ENCODE measurements at places on chromosomes 1 and 21.

GRCh38 chr21:45259206-45259840, 28.4 kb downstream of the POFUT2 start:
- DNase-seq = no peak

- no peak for DNase-seq
These were observed 6.3 kb downstream of the PDZK1IP1 start for GRCh38 chr1:47183308-47184089.

- DNase-seq = peak; percentile 21
These were observed at the start of gene CAMSAP2 for GRCh38 chr1:200738327-200738948. TSS of gene CAMSAP2 (plus strand) at chr1:200738893. CDS start at chr1:200739828, 935 bp downstream.

- DNase-seq = no peak
These were observed 49.4 kb upstream of the BOLA1 start for GRCh38 chr1:149849947-149850360.

GRCh38 chr1:164801246-164801731, 242.3 kb downstream of the PBX1 start:
- no peak for DNase-seq

DNA sequence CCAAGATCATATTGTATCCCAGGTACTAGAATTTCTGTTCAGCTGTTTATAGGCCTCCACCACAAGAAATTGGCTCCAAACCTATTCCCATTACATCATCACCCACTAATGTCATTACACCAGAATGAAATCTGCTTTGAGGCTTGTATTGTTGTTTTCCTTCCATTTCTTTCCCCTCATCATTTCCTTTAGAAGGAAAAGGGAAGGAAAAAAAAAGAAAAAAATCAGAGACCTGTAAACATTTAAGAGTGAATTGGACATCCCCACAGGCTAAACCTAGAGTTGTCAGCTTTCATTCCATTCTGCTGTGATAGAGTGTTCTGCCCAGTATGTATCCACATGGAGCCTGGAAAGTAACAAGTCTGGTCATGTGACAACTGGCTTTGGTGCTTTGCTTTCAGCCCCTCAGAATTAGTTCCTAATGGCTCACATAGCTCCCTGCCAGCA, 44.6 kb downstream of the NFYC start:
- DNase-seq = no peak

- no peak for DNase-seq
These were observed 132.2 kb downstream of the CASZ1 start for GRCh38 chr1:10664251-10664650.

Data from stimulated activated CD8-positive, alpha-beta memory T cell treated with anti-CD3 and anti-CD28 coated beads, Interleukin-4, amount 100 ng/mL, for 1 hour (primary cell).